Forelimb muscle (tissue), 1 donor: ENCODE measurements at places on chromosomes 13 and 19.

DNA sequence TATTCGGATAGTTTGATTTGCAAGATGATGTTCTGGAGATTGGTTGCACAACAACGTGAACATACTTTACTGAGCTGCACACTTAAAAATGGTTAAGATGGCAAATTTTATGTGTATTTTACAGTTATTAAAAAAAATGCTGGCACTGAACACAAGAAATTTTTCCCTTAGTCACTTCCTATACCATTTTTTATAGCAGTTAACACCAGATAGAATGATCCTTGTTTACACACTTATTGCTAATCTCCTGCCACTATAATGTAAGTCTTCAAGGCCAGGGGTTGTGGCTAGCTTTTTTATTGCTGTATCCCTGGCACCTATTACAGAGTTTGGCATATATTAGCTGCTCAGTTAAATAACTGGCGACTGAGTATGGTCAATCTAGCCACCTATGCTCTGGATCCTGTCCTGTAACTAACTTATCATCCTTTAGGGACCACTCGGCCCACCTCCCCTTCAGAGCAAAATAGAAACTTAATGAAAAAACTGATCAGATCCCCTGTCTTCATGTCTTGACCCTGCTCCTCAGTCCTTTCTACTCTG lies 2.0 kb upstream of the EBPL start:
- DNase-seq = no peak

DNA sequence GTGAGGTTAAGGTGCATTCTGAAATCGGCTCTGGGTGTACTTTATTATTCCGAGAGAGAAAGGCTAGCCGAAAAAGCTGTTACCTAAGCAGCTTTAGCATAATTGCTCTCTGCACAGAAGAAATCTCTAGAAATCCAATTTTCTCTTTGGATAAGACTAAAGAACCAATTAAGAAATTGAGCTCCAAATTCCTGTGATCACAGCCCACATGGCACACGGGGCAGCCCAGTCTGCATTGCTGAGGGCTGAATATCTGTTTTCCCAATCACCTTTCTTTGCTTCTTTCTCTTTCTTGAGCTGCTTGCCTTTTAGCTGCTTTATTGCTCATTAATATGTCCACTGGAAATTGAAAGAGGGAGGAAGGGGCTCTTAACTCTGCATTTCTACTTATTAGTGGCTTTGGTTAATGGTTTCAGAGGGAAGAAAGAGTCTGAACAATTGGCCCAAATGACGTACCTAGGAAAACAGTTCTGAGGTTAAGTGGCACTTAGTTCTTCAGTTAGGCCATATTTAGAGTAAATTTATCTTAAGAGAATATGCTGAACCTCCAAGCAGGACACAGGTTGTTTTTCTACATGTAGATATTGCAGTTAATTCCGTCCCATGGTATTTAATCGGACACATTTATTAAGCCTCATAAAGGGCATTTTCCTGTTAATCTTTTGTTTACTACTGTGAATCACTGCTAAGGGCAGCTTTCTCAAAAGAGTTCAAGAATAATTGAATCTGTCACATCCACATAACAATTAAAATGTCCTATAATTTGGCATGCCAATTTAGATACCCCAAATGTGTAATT lies 265.7 kb downstream of the ABCC4 start:
- no peak for DNase-seq

DNA sequence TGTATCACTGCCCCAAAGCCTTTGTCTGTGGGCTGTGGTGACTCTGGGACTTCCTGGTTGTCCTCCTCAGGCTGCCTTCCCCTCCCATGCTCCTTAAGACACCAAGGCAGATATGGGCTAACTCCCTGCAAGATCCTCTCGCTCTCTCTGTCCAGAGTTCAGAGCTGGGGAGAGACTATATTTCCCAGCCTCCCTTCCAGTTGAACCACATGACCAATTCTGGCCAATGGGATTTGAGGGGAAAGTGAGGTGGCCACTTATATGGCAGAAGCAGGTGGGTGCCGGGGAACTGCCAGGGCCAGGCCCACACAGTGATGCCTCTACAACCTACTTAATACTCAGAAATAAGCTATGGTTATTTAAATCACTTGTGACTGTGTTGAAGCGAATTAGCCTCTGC lies 16.2 kb upstream of the ANGPTL8 start:
- DNase-seq = no peak

DNA sequence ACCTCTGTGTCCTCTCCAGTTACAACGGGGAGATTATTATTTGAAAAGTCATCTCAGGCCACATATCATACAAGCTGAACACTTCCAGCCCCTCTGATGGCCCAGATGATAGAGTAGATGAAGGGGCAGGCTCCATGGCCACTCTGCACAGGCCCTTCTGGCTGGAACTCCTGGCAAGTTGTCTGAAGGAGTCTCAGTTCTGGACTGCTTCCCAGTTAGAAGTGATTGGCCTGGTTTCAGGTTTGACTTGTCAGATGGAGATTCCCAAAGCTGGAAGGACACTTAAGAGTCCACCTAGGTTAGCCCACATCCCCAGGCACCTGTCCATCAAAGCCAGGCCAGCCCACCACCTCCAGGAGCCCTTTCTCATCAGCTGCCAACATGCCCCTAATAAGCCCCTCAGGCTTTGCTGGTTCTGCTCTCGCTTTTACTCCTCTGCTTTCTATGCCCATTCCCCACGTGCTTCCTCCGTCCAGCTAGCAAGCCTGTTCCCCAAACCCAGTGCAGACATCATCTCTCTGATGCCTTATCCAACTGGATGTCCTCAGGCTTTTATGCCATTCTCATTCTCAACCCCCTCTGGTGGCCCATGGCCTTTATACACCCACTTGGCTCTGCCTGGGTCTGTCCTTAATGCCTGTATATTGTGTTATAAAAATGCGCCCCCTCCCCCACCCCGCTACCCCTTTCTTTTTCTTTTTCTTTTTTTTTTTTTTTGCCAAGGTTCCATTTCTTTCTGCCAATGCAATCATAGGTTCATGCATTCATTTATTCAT lies 56.5 kb downstream of the HSPH1 start:
- DNase-seq = no peak

- no peak for DNase-seq
Measured at GRCh38 chr13:38401276-38401675, 51.6 kb downstream of the UFM1 start.

GRCh38 chr19:37304190-37304883 lies 66.6 kb upstream of the ZNF527 start:
- DNase-seq = no peak
